Peyer's patch (tissue), 4 donors: ENCODE measurements at places on chromosomes 1 and 21. TPM values are rescaled to one million over a fixed set of nuclear protein-coding genes. Genes with fewer than 3 reads are reported as not detected.

DNA sequence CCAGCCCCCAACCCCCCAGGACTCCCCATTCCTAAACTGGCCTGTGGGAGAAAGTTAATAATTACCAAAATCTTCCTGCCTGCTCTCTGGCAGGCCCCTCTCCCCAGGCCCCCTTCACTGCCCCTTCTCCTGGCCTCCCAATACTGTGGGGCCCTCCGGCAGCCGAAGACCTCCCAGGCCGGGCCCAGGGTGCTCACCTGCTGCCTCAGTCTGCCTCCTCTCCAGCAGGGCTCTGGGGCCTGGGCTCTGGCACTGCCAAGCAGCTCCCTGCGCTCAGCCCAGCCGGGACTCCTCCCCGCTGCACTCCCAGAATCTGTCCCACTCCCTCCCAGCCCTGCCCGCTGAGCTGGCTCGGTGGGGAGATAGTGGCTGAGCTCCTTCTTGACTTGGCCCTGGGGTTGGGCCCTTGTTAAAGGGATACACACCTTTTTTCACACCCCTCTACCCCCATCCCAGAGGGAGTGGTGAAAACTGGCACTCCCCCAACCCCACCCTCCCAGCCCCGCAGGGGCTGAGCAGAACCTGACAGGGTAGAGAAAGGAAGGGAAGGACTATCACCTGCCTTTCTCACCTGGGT, at the start of gene S100A16:
Gene S100A16 (minus strand): TSS at position 383 of the 577 bp plus-strand sequence. CDS start 4,986 bp downstream, outside the sequence.
- peak; percentile 90 for DNase-seq

DNA sequence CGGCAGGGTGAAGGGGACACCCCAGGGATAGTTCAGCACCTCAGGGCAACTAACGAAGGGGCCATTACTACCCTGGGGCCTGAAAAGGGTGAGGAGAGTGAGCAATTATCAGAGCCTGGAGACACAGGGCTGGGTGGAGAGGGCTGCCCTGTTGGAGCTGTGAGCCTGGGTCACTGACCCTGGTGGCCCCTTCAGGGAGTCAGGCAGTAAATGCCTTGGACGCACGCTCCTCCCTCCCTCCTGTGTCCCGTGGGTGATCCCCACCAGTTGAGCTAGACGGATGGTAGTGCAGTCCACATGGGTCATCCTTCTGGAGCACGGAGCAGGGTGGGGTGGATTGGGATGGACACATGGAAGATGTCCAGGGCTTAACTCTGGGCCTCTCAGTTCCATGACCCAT, 305.3 kb downstream of the PTPRU start:
- DNase-seq = no peak

DNA sequence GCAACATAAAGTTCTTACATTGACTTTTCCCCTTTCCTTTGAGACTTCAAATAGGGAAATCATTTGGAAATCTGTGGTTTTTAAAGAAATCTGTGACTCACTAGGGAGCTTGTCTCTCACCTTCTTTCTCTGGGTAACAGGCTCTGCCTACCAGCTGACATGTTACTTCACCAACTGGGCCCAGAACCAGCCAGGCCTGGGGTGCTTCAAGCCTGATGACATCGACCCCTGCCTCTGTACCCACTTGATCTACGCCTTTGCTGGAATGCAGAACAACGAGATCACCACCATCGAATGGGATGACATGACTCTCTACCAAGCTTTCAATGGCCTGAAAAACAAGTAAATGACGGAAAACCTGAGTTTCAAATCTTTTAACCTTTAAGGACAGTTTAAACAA, 9.2 kb upstream of the CHIA start:
- no peak for DNase-seq

- no peak for DNase-seq
Observed at GRCh38 chr1:221797506-221797905, 55.6 kb upstream of the DUSP10 start.

The KIF17 gene
- 2.8 TPM for total RNA-seq
